Stimulated activated CD4-positive, alpha-beta T cell treated with anti-CD3 and anti-CD28 coated beads, Interleukin-1b, Interleukin-23, amount 100 ng/mL, for 1 hour (primary cell): ENCODE measurements at places on chromosomes 11 and 22.

- DNase-seq: peak; percentile 49
These were observed 29.1 kb upstream of the TXNRD2 start for GRCh38 chr22:19970479-19971275.

- no peak for DNase-seq
These were observed 59.7 kb upstream of the RASD2 start for GRCh38 chr22:35480627-35481550.

DNA sequence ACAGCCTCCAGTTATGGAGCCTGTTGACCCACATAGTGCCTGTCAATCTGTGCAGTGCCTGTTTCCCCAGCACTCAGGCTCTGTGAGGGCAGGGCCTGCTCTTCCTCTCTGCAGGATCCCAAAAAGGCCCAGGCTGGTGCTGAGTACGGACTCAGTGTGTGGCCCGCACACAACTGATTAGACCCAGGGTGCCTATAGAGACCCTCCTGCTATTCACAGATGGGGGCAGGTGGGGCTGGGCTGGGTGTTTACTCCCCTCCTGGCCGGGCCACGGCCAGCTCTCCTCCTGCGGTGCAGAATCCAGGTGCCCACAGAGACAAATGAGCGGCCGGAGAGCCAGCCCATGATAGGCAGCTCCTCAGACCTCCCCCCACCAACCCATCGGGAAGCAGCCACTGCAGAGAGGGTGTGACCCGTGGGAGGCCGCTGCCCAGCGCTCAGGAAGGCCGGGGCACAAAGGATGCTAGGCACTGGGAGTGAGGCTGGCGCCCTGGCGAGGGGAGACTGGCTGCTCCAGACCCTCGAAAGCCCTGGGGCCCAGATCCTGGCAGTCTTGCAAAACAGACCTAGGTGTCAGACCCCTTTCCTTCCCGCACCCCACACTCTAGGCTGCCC, 239.0 kb downstream of the CTTN start:
- no peak for DNase-seq

GRCh38 chr22:43592476-43592875, 180.7 kb downstream of the MPPED1 start:
- DNase-seq: no peak

DNA sequence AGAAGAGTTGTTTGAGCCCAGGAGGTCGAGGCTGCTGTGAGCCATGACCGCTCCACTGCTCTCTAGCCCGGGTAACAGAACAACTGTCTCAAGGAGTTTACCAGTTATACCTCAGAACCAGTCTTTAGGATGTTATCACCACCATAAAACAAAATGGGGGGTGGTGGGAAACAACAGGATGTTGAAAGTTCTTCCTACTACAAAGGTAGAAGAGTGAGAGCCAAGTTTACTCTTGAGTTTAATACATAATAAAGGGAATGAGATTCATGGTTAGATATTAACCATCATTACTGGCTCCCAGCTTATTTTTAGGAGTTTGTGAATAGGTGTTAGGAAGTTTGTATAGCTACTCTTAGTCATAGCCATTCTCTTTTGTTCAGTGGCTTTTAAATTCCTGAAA, 78.8 kb upstream of the HORMAD2 start:
- DNase-seq: no peak

DNA sequence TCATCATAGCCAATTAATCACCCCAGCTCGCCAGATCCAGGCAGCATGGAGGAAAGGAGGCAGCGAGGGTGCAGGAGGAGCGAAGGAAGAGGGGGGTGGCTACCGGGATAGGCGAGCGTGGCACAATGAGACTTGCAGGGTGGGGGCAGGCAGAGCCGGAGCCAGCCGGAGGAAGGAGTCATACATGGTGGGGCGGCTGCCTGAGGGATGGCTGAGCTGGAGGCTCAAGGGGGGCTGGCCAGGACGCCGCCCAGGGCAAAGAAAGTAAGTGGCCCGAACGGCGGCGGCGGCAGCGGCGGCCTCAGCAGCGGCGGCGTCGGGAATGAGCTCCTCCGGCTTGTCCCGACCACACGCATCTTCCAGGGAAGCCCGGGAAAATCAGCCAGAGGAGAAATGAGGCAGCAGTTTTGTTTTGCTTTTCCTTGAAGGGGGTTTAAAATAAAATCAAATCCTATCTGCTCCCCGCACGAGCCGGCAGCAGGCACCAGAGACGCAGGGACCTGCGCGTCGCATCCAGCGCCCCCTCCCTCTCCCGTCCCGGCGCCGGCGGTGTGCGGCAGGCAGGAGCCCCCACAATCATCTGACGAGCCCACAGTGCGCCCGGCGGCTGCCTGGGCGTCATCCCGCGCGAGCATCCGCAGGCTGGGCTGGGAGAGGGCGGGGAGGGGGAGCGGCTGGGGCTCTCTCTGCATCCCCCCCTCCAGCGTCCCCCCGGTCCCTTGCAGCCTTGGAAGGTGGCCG, 263.6 kb downstream of the CTTN start:
- DNase-seq: no peak

DNA sequence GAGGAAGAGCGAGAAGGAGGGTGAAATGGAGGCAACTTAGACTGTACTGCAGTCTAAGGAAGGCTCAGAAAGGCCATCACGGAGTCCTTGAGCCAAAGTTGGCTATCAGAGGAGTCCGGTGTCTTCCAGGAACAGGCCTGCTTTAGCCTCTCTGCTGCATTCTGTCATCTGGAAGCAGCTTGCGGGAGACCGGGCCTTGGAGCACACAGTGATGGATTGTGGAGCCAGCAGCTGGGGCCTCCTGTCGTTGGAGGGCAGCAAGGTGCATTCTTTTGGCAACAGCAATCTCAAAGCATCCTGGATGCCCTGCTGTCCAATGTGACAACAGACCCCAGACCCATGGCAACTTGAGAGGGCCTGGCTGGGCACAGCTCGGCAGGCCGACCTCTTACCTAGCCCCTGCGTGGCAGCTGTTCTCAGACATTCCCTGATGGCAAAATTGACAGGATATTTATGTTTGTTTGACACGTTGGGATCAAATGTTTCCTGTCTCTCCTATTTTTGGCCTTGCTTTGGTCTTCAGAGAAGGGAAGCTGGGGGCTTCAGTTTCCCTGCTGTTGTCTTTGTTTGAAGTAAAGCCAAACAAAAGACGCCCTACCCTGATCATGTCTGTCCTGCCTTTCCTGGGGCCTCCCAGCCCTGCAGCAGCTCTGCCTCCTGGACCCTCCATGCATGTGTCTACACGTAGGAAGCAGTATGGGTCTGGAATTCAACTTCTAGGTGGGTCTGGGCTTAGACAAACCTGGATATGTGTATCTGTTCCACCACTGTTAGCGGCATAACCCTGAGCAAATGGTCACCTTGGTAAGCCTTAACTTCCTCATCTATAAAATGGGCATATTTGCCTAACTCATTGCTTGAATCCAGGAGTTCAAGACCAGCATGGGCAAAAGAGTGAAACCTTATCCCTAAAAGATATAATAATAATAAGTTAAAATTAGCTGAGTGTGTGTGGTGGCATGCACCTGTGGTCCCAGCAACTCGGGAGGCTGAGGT, 43.9 kb upstream of the LMO2 start:
- DNase-seq: no peak

DNA sequence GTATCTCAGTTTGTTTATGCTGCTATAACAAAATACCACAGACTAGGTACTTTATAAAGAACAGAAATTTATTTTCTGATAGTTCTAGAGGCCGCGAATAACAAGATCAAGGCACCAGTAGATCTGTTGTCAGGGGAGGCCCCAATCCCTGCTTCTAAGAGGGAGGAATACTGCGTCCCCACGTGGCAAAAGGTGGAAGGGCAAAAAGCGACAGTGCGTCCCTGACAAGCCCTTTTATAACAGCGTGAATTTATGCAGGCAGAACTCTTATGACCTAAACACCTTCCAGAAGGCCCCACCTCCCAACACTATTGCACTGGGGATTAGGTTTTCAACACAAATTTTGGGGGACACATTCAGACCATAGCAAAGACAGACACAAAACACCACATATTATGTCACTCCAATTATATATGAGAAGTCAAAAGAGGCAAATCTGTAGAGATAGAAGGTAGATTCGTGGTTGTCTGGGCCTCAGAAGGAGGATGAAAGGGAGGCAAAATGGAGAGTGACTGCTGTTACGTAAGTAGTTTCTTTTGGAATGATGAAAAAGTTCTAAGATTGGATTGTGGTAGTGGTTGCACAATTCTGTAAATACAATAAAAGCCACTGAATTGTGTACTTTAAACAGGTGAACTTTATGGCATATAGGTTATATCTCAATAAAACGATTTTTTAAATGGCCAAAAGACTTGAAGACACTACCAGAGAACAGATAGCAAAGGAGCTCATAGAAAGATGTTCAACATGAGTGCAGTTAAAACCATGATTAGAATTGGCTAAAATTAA, 30.1 kb upstream of the TNRC6B start:
- DNase-seq: no peak

DNA sequence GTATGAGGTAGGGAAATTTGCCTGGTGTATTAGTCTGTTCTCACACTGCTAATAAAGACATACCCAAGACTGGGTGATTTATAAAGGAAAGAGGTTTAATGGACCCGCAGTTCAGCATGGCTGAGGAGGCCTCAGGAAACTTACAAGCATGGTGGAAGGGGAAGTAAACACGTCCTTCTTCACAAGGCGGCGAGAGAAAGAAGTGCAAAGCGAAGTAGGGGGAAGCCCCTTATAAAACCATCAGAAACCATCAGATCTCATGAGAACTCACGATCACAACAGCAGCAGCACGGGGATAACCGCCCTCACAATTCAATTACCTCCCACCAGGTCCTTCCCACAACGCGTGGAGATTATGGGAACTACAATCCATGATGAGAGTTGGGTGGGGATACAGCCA, 12.0 kb upstream of the RFPL2 start:
- no peak for DNase-seq

GRCh38 chr11:134150195-134150903, 73.4 kb downstream of the NCAPD3 start:
- no peak for DNase-seq

DNA sequence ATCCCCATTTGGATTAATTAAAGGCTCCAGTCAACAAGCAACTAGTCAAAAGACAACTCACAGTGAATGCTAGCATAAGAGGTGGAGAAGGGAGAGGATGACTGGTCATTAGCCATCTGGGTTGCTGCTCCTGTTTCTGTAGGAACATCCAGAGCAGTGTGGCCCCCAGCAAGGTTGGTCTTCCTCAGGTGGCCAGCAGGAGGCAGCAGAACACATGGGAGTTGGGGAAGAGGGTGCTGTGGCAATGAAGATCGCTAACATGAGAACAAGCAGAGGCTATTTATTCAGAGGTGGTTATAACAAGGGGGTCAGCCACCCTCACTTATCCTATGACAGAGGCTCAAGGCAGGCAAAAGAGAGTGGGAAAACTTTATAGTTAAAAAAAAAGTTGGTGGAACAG, 21.3 kb downstream of the IZUMO1R start:
- no peak for DNase-seq

DNA sequence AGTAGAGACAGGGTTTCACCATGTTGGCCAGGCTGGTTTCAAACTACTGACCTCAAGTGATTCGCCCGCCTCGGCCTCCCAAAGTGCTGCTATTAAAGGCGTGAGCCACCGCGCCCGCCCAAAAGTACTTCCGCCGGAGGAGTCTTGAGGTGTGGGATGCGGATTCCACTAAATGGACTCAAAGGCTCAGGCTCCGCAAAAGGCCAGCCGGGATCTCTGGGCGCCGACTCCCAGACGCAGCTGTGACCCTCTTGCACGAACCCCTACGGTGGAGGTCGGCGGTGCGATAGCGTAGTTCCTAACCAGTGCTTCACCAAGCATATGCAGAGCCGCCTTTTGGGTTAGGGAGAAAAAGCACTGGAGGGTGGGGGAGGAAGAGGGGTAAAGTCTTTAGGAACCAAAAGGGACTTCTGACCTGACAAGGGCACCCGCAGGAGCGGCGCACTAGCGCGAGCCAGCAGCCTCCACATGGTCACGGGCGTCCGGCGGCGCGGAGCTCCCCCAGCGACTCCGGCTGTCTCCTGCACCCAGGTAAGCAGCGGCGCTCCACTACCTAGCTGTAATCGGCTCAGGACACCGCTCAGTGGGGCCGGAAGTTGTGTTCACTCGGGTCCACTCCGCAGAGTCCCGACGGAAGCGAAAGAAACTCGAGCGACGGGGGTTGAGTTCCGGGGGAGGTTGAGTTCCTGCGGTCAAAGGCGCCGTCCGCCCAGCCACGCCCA, at the start of gene MRPL16:
TSS of gene MRPL16 (minus strand) at position 590 of the 722 bp plus-strand sequence. CDS start at position 470, 120 bp downstream.
- DNase-seq: peak; percentile 78

- DNase-seq: no peak
These were observed 1.4 kb upstream of the MUC2 start for GRCh38 chr11:1073261-1073724.

GRCh38 chr11:3949125-3949524, 93.7 kb downstream of the STIM1 start:
- no peak for DNase-seq

- DNase-seq: no peak
These were observed 43.2 kb upstream of the BLID start for GRCh38 chr11:122159173-122159721.

GRCh38 chr22:50437511-50438304, 37.1 kb downstream of the SBF1 start:
- no peak for DNase-seq

DNA sequence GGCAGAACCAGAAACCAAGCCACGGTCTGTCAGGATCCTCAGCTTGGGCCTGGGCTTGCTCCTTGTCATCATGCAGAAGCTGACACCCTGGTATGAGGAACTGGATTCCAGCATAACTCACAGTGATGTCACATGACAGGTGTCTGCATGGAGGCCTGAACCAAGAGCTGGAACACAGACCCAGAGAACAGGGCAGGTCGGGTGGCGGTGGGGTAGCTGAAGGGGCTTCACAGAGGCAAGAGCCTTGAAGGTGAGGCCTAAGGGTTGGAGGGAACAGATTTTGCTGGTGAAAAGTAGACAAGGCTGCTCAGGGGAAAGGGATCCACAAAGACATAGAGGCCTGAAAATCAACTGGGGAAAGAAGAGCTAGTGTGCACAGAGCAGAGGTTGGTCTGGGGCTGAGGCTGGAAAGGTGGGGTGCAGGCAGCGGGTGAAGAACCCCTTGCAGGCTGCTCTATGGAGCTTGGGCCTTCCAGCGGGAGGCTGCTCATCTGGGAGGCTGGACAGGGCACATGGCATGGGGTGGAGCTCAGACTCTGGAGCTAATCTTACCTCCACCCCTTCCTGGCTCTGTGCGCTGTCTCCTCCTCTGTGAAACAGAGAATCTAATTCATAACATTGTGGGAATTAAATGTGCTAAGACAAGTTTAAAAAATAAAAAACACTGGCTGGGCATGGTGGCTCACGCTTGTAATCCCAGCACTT, 18.4 kb upstream of the RPS3 start:
- DNase-seq: no peak

GRCh38 chr22:38864361-38865191, 7.4 kb downstream of the CBX6 start:
- DNase-seq: no peak

DNA sequence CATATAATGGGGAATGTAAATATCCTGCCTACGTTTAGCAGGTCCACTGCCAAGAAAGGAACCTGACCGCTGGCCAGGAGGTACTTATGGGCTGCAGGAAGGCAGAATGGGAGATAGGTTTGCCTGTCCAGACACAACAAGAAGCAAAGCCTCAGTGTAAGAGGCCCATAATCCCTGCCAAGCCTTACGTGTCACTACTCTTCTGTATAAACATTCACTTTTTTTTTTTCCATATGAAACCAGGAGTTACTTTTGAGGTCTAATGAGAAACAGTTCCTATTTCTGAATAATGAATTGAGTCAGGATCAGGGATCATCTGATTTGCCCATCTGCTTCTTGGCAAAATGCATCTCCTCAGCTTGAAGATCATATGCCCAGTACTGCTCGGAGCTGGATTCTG, 230.2 kb downstream of the NTM start:
- DNase-seq: no peak
